ENCODE measurements at places on chromosomes 3 and 15.

DNA sequence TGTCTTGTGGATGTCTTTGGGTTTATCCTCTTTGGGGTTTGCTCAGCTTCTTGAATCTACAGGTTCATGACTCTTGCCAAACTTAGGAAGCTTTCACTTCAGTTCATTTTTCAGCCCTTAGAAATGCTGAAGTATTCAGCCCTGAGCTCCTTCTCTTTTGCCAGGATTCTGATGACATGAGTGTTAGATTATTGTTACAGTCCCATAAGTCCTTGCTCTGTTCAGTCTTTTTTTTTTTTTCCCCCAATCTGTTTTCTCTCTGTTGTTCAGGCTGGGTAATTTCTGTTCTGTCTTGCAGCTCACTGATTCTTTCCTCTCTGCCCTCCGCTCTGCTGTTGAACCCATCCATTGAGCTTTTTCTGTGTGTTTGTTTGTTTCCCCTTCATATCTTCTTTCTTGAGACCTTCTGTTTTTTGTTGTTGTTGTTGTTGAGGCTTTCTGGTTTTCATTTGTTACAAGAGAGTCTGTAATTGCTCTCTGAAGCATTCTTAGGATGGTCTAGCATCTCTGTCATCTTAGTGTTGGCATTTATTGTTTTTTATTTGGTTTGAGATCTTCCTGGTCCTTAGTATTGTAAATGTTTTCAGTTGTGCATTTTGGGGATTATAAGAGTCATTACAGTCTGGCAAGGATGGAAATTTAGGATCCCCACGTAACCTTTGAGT is 18.4 kb downstream of the LRCH3 start:
- no peak for DNase-seq

- DNase-seq = no peak
These were observed 30.1 kb downstream of the ICE2 start for GRCh38 chr15:60448668-60449360.

- no peak for DNase-seq
These were observed 521.2 kb upstream of the GOLIM4 start for GRCh38 chr3:168616915-168617314.

GRCh38 chr15:63305260-63305659 is 27.9 kb downstream of the APH1B start:
- DNase-seq = no peak

- DNase-seq = no peak
These were observed 31.7 kb downstream of the EDEM1 start for GRCh38 chr3:5219216-5219615.

DNA sequence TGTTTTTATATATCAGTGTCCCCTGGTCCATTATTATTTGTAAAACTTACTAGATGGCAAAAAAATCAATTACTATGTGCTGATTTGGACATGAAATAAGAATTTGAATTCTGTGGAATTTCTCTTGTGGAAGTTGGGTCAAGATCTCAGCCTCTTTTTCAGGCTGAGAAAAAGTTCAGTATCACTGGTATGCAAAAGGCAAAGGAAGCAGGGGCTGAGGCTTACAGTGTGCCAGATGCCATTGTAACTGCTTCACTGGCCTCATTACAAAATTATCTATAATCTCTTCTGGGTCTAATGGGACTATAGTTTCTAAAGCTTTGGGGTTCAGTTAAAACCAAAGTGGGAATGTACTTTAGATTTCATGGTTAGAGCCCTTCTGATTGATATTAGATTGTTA is 125.9 kb upstream of the SLC7A14 start:
- DNase-seq = no peak

GRCh38 chr3:58035524-58036255 is 27.5 kb downstream of the FLNB start:
- no peak for DNase-seq

DNA sequence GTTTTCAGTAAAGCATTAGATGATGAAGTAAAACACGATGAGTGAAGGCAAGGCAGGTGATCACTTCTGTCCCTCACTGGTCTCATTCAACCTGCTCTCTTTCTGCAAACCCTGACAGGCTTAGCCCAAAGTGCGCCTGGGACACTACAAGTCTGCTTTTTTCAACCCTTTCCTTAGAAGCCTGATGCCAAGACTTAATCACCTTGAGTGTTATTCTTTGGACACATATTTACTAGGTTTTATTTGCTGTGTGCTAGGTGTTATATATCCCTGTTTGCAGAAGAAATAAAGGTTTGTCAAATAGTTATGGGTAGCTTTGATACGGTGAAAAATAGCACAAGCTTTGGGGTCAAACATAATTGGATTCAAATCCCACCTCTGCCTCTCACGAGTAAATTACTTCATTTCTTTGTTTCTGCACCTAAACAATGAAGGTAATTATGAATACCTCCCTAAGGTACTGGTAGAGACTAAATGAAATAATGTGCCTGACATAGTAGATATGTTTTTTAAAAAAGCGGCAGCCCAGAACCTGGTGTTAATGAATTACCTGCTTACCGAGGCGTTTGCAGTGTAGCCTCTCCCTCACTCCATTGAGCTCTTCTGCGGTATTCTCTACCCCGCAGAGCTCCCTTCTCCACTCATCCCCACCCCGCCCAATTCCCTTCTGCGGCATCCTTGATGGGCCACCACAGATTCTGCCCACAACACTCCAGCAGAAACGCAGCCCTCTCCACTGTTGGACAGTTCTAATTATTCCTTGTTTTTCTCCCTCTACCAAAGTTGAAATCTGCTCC is 269.0 kb upstream of the TPM1 start:
- DNase-seq = no peak

- no peak for DNase-seq
These were observed 20.3 kb upstream of the PROK2 start for GRCh38 chr3:71805199-71805598.

- no peak for DNase-seq
These were observed 323.3 kb upstream of the TLE3 start for GRCh38 chr15:70420948-70421482.

DNA sequence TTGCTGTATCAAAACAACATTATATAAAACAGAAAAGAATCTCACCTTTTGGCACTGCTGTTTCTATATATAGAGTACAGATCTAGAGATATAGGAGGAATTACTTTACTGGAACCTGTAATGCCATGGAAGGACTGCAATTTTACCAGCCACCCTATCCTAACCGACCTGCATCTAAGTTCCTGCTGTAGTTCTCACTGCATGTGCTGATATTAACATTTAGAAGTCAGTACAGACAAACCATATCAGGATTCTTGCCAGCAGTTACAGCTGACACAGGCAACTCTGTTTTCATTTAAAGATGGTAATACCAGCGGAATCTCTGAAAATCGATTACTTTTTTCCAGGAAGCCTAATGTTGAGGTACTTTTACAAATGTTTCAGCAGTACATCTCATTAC is 73.4 kb upstream of the MYO5C start:
- DNase-seq = no peak

- peak; percentile 66 for DNase-seq
These were observed 753 bp downstream of the ITGB5 start for GRCh38 chr3:124886168-124887056.

GRCh38 chr15:56719021-56719612 is 14.2 kb downstream of the ZNF280D start:
- no peak for DNase-seq

DNA sequence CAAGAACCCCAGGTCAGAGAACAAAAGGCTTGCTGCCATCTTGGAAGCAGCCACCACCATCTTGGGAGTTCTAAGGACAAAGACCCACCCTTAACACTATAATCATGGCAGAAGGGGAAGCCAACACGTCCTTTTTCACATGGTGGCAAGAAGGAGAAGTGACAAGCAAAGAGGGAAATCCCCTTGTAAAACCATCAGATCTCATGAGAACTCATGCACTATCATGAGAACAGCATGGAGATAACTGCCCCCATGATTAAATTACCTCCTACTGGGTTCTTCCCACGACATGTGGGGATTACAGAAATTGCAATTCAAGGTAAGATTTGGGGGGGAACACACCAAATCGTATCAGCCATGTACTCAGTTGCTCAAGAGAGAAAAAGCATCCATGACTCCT is 21.1 kb upstream of the GBE1 start:
- DNase-seq = no peak

DNA sequence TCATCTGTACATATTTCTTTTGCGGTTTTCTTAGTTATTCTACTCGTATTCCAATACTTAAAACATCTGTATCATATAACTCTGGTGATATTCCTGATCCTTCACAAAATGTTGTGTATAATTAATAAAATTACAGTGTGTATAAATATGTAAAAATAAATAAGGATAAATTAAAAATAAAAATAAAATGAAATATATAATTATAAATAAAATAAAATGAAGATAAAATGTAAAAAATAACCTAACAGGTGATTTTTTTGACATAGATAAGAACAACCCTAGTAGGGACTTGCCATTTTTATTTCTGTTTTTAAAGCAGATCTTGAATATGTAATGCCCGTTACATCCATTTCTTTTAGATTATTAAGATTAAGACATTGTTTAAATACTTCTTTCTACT is 25.6 kb downstream of the IL1RAP start:
- DNase-seq = no peak

DNA sequence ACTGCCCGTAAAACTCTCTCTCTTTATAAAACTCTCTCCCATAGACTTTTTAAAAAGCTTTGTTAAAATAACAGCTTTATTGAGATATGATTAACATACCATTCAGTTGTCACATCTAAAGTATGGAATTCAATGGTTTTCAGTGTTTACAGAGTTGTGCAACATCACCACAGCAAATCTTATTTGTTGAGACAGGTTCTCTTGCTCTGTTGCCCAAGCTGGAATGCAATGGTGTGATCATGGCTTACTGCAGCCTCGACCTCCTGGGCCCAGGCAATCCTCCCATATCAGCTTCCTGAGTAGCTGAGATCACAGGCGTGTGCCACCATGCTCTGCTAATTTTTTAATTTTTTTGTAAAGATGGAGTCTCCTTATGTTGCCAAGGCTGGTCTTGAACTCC is 35.9 kb upstream of the TRAK1 start:
- DNase-seq = no peak

DNA sequence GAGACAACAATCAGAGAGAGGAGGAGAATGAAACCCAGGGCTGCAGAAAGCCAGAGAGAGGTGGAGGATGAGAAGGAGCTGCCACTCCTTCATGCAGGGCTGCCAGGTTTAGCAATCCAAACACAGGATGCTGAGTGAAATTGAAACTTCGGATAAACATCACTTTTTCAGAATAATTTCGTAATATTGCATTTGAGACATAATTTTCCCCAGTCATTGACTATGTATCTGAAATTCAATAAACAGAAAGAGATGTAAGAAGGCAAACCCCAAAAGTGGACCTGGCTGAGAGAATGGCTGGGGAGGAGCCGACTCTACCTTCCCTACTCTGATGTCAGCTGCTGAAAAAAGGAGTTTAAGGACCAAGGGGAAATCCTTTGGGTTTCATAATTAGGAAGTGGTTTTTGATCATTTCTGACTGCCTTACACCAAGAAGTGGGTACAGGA is 33.8 kb downstream of the SLC9A9 start:
- DNase-seq = no peak

GRCh38 chr15:43920254-43920600 is 93.4 kb downstream of the WDR76 start:
- no peak for DNase-seq

DNA sequence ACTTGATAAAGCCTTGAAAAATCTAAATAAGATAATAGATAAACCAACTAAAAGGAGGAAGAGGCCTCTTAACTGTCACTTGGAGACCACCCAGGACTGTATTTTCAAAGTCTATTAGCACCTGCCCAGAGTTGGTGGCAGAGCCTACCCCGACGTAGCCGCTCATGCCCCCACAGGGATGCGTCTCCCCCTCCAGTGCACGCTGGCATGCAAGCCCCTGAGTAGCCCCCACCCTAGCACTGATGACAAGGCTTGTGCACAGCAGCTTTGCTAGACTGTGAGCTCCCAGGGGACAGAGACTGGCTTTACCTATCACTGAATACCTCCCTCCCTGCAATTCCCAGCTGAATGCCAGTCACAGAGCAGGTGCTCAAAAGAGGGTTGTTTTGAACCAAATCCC is 54.1 kb upstream of the HES1 start:
- DNase-seq = no peak

DNA sequence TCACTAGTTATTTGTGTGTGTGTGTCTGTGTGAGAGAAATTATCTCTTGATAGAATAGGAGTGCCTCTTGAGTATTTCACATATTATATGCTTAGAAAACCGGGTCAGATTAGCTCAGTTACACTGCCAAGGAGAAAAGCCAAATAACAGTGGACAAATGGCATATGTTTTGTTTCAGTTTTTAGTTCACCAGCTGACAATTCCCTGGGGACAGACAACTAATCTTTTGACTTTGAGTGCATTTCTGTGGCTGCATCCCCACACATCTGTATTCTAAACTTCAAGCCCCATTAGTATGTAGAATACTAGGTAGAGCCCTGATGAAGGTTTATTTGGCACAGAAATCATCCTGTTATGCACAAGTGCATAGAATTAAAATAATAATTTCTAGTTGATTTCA is 227.7 kb upstream of the CNTN3 start:
- no peak for DNase-seq

- DNase-seq = no peak
These were observed 2.7 kb downstream of the AP2M1 start for GRCh38 chr3:184177331-184177731.

- no peak for DNase-seq
These were observed 5.5 kb downstream of the ATOSA start for GRCh38 chr15:52673734-52674133.

DNA sequence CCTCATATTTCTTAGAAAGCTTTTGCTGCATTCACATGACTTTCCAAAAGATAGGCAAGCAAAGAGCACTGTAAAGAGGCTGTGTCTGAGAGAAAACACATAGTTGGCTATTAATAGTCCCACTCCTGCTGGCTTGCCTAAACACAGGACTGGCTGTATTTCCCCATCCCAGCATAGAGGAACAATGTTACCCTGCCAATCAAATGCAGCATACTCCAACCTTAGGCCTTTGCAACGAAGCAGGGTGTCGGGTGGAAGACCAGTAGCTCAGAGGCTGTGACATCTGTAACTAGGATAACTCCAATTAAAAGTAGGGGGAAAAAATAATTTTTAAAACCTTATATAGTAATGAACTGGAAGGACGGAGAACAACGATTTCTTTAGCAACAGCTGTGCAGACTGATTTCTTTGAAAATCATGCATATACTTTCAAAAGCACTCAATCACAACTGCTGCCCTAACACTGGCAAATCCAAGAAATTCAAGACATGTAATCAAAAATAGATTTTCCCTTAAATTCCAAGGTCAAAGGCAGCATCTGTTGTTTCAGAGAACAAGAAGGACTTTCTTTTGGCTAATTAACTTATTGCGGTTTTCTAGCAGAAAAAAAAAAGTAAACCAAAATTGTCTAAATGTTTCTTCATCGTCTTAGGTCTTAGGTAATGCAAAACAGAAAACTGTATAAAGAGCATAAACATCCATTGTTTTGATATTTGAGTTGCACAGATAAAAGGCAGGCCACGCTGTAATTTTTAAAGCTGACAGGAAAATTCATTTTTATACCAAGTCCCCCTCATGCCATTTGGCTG is 139.3 kb downstream of the TNIK start:
- no peak for DNase-seq

DNA sequence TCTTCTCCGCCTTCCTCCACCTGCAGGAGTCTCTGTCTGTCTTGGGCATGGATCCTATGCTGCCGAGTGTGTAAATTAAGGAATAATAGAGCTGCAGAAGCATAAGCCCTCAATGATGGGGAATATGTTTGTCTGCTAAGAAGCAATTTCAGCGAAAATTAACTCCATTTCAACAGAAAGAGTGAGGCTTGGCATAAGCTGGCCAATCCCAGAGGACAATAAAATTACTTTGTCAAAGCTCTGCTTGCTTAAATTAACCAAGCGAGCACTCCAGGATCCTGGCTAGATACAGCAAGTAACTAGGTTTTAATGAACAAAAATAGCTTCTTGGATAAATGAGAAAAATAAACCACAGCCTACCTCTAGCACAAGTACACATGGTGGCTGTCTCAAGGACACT is 33.5 kb upstream of the PRR20G start:
- no peak for DNase-seq

Measured in left ventricle myocardium superior (tissue), 1 donor.